ENCODE measurements at places on chromosomes 2 and 18.

DNA sequence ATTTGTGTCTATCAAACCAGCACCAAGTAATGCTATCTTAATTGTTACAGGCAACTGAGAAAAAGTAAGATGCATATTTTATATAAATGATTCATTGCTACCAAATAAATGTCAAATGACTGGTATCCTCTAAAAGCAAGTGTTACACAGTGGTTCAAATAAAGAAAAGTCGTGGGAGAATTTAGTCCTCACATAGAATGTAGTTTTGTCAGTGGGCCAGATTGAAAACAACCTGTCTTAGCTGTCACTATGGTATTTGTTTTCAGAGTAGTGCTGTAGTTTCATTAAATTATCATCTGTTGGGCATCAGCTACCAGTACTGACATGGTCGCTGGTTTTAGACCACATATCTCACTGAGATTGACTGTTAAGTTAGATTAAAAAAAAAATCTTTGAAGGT lies 10.2 kb upstream of the EIF2AK3 start:
- DNase-seq, result no peak

- no peak for DNase-seq
Observed at GRCh38 chr2:145157741-145158591, 638.0 kb upstream of the ZEB2 start.

- peak; percentile 7 for DNase-seq
Observed at GRCh38 chr2:174717273-174717672, 47.0 kb downstream of the CHRNA1 start.

GRCh38 chr2:160484859-160485520 lies 8.6 kb downstream of the RBMS1 start:
- DNase-seq, result no peak

DNA sequence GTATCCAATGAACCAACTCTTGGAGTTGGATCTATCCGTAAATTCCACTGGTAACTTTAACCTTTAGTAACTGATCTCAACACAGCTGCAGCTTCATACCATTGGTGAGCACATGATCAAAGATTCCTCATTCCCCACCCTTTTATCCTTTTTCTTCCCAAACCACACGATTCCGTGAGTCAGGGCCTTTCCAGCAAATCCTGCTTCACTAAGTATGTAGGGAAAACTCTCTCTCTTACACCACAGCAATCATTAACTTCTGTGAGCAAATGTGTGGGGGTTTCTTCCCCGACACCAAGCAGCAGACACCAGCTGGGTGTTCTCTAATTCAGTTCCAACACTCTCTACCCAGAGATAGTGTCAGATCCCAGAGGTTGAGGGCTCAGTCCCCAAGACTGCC lies 23.5 kb downstream of the ELP2 start:
- DNase-seq, result no peak
